ENCODE measurements at places on chromosomes 1 and 21. TPM values are rescaled to one million over a fixed set of nuclear protein-coding genes. Genes with fewer than 3 reads are reported as not detected.

GRCh38 chr1:97201641-97202040, 480.1 kb downstream of the PTBP2 start:
- no peak for DNase-seq

DNA sequence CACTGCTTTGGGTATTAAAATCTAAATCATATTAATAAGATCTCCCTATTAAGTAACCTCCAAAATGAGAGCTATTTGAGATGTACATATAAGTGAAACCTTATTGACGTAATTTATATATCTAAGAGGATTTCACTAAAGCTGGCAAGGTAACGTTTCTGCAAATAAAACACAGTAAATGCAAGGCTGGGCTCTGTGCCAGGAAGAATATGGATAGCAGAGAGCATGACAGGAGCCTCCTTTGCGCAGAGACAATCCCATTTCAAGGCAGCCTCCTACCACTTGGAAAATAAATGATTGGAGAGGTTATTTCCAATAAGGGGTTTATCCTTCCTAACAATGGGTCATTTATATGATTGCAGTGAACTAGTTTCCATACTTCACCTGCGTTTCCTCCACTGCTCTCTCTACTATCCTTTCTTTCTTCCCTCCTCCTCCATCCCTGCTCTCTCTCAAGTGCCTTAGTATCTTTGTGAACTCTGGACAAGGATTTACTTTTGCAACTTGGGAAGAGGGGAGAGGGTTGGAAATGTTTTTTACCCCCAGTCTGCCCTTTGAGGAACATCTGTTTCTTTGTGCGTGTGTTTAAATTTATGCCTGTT, 3.0 kb upstream of the NFIA start:
- no peak for DNase-seq

DNA sequence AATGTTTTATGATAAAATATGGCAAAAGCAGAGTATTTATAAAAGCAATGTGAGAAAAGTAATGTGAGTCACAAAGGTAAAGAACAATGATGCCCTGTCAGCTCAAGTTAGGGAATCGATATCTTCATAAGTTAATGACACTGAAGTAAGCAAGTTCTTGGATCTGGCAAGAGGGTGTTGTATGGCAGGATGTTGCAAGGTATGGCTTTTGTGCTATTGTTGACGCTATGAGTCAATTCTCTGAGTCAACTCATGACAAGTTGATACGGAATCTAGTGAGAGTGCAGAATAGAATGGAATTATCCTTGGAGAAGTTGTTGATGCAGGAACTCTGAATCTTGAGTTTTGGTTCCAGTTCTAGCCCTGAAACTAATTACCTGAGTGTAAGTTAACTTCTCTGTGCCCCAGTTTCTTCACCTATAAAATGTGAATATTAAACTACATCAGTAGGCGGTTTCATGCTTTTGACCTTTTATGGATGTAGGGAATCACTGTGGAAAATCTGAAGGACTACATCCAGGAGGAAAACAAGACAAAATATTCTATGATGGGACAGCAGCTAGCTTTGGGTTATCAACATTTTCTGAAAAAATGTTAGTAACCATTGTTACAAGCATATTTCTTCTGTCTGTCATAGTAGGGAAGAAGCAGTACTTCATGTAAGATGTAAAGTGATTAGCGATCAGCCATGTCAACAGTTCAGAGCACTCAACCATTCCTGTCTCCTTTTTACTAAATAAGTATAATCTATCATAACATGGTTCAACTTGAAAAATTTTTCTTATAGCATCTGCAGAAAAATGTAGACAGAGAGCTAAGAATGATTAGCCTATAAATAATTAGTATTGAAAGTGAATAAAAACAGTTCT, 96.9 kb downstream of the ATP6V1G3 start:
- DNase-seq, result no peak

The LIN9 gene
- total RNA-seq, result 8.2 TPM

The OR2L2 gene
- 0.30 TPM for total RNA-seq

Data from naive thymus-derived CD8-positive, alpha-beta T cell (primary cell).